ENCODE measurements at places on chromosomes 4 and X.
A peak's percentile ranks its signal among the peaks of the same experiment; 100 is the strongest.

- DNase-seq = no peak
Observed at GRCh38 chrX:110847334-110847733, 51.7 kb upstream of the CHRDL1 start.

DNA sequence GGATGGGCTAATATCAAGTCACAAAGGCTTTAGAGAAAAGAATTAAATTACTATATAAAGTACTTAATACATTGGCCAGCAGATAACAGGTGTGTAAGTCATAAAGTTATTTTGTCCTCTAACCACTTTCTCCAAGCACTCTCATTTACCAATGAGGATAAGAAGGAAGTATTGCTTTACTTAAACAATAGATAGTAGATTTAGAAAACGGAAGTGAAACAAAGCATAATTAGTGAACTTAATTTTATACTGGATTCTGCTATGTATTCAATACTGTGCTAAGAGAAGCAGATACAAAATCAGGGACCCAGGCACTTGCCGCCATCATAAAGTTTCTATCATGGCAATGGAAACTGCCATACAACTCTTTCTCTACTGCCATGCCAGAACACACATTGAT lies 24.0 kb downstream of the AFM start:
- DNase-seq = no peak

- peak; percentile 48 for DNase-seq
Observed at GRCh38 chr4:186190581-186191199, 677 bp upstream of the CYP4V2 start.

- DNase-seq = no peak
Observed at GRCh38 chr4:57351731-57352130, 241.5 kb upstream of the IGFBP7 start.

- no peak for DNase-seq
Observed at GRCh38 chr4:8328866-8329559, 59.5 kb downstream of the HTRA3 start.

DNA sequence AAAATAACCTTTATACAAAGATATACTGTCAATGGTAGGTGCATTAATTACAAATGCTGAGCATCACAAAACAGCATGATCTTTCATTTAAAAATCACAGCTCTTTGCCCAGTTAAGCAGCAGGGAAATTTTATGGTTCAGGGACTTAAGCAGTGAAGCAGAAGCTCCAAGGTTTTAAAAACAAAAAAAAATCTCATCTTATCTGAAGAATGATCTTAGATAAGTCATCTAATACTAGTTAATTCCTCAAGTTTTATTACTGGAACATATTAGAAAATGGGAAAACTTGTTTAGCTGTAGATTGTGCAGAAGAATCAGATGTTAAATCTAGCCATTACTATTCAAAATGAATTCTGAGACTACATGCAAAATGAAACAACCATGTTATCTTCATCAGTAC lies 289.9 kb downstream of the GASK1B start:
- no peak for DNase-seq

GRCh38 chr4:109978704-109979454 lies 66.2 kb downstream of the EGF start:
- no peak for DNase-seq

- no peak for DNase-seq
Observed at GRCh38 chrX:118370921-118371624, 25.2 kb downstream of the WDR44 start.

DNA sequence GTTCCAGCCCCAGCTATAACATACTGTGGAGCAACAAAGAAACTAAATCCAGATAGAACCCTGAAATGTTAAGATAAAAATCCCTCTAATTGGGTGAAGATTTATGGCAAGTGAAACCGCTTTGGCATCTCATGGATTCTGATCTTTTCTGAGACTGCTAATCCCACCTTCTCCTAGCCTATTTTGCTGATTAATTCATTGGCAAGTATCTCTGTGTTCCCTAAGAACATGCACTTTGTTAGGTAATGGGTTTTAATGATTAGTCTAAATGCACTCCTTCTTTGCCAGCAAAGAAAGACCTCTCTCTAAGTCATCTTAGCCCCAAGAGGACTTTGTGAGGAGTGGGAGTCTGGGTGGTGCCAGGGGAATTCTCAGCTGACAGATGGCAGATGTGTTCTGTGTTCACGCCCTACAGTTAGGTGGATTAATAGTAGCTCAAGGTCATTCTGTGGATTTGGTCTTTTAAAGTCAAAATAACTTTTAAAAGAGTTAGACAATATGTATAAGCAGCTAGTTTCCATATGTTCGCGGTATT lies 171.3 kb downstream of the UNC5C start:
- no peak for DNase-seq

- no peak for DNase-seq
Observed at GRCh38 chrX:45003085-45003484, 130.1 kb downstream of the KDM6A start.

GRCh38 chrX:135324463-135324862 lies 15.2 kb downstream of the ETDC start:
- DNase-seq = no peak

- no peak for DNase-seq
Observed at GRCh38 chr4:38666766-38667084, 2.7 kb downstream of the KLF3 start.

- DNase-seq = no peak
Observed at GRCh38 chrX:42664680-42665079, 113.3 kb downstream of the PPP1R2C start.

DNA sequence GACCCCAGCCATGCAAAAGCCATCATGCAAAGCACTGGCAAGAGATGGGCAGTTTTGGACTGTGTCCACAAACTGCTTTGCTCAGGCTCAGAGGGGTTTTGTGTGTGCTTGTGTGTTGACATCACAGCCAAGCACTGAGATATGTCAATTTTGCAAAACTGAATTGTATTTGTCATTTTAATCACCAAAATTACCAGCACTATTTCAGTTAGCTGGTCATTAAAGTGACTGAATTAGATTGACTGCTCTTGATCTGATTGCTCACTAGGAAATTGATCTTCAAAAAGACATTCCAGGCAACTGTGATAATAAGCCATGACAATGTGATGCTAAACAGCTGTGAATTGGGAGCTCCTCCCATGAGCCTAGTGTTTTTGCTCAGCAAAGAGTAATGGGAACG lies 337.3 kb upstream of the GNPDA2 start:
- DNase-seq = no peak

DNA sequence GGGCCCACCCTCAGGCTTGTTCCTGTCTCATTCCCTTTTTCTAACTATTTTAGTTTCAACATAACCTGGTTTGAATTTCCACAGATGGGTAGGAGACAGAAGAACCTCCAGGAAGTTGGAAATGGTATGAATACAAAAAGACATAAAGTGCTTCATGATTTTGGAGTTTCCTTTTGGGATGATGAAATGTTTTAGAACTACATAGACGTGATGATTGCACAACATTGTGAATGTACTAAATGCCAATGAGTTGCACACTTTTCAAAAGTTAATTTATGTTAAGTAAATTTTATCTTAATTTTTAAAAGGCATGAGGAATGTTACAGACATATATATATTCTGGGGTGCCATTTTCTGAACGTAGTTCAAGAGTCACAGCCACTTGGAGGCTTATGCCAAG lies 41.1 kb upstream of the IBSP start:
- DNase-seq = no peak

GRCh38 chr4:40316782-40317635 lies 18.1 kb upstream of the CHRNA9 start:
- DNase-seq = peak; percentile 59

DNA sequence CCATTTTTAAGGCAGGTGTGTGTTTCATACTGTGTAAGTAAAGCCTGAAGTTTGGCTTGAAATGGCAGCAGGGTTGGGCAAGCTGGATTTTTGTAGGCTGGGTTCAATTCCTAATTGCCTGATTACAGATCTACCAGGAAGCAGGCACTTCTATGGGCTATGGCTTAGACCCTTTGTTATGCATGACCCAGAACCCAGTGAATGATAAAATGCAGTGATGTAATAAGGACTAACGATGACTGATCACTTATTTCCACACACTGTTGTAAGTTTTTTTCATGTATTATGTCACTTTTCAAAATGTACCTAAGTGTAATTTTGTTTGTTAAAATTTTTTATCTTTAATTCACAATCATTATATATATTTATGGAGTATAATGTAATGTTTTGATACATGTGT lies 8.6 kb downstream of the LANCL3 start:
- no peak for DNase-seq

DNA sequence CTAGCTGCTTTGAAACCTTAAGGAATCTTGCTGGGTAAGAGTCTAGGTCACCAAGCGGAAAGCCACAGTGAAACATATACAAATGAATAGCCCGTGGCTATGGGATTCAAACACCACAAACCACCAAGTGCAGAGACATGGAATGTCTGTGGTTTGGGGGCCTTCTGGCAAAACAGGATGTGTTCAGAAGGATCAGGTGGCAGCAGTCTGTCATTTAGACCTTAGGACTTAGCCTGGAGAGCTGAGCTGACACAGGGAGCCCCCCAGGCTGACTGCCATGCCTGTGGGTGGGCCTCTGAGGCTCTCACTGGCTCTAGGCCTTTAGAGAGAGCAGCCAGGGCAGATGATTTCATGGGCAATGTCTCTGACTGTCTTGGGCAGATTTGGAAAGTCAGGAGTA lies 225.6 kb downstream of the FBXW7 start:
- DNase-seq = no peak

DNA sequence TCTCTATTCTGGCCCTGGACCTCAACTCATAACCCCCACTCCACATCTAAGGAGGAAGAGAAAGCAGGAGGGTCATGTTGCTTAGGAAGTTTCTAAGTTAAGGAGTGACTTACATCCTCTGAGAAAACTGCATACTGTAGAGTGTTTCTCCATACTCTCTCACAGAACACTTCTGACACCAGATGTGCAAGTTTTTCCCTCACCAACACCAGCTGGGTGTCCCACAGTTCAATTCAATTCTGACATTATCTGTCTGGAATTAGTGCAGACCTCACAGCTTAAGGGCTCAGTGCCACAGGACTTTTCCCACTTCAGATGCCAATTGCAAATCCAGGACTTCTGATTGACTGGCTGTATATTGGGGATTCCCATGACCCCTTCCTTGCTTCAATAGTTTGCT lies 89.0 kb upstream of the SFRP2 start:
- DNase-seq = no peak

DNA sequence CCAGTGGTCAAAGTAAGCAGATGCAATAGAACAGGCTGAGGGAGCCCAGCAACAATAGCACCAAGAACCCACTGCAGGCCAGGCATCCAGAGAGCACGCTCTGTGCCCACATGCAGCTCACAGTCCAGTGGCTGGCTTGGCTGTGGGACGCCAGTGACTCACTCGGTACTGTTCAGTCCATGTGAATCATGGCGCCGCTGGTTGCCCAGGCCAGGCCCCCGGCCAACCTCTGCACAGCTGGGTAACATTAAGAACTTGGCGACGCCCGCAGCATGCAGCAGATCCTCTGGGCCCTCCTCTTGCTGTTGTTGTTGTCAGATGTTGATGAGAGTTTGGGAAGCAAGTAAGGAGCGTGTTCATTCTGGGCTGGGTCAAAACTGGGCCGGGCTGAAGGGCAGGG lies 60.5 kb downstream of the MSX1 start:
- DNase-seq = no peak

GRCh38 chrX:14398725-14399124 lies 130.6 kb upstream of the GLRA2 start:
- no peak for DNase-seq

- no peak for DNase-seq
Observed at GRCh38 chr4:54090804-54091623, 8.9 kb upstream of the GSX2 start.

DNA sequence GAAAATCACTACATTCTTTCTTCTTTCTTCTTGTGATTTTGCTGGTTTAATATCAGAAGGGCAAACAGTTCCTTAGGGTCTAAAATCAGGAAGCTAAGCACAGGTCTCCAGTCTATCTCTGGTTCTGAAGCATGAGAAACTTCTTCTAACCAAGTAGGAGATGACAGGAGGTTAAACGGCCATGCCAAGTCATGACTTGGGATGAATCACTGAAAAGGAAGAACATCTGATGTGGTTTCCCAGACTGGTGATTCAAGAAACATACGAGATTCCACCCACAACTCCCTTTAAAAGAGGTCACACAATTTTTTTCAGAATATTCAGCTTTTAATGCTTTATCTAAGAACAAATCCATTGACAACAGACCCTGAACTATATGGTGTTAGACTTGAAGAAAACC lies 684.0 kb upstream of the PRKX start:
- DNase-seq = no peak

GRCh38 chr4:18441203-18441590 lies 419.6 kb upstream of the LCORL start:
- no peak for DNase-seq

- no peak for DNase-seq
Observed at GRCh38 chrX:47574547-47575301, 7.5 kb upstream of the TIMP1 start.

GRCh38 chrX:135396109-135396508 lies 25.6 kb upstream of the SMIM10L2A start:
- no peak for DNase-seq

- no peak for DNase-seq
Observed at GRCh38 chr4:162347842-162348213, 184.0 kb upstream of the FSTL5 start.

DNA sequence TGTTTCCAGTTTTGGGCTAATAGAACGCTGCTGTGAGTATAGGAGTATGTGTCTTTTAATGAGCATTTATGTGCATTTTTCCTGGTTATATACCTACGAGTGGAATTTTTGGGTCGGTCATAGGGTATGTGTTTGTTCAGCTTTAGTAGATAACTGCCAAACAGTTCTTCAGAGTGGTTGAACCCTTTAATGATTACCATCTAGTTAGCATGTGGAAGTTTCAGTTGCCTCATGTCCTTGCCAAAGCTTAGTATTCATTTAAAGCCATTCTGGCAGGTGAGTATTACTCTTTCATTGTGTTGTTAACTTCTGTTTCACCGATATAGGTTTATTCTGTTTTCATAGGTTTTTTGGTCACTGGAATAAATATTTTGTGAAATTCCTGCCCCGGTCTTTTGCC lies 229.1 kb downstream of the ARHGAP10 start:
- DNase-seq = no peak

- no peak for DNase-seq
Observed at GRCh38 chrX:10326578-10326977, 169.8 kb downstream of the CLCN4 start.

DNA sequence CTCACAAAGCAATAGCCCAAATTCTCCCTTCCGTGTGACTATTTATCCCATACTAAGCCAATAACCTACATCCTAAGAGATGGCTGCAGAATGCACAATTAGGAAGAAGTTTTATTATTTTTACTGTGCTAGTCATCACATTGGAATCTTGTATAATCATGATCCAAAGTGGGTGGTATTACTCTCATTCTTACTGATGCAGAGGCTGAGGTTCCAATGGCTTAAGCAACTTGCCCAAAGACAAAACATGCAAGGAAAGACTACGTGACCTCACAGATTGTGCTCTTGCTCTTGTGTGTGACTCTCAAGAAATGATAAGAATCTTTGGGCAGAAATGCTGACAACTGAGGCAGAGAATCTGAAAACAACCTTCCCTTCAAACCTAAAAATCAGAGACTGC lies 212.2 kb downstream of the LDB2 start:
- no peak for DNase-seq

DNA sequence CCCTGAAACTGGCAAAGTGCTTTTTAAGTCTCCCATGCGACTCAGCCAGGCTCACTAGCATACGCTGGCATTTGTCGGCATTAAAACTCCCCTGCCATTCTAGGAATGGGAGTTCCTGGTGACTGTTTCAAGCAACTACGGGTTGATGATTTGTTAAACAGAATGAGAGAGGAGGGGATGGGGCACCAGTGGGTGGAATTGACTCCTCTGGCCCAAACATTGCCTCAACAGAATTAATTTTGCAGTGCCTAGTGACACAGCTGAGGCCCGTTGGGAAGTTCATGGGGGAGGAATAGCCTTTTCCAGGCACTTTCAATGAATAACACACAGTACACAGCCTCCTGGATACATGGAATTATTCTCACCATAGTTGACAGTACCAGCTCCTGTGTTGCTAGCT lies 30.1 kb downstream of the NEUROG2 start:
- DNase-seq = no peak

Data from activated naive CD8-positive, alpha-beta T cell treated with anti-CD3 and anti-CD28 coated beads, Interleukin-2, amount 50 U/mL, for 24 hours (primary cell).